ENCODE measurements at places on chromosomes 11 and 22.

- DNase-seq, result no peak
Observed at GRCh38 chr11:68255526-68255925, 16.2 kb downstream of the C11orf24 start.

- no peak for DNase-seq
Observed at GRCh38 chr11:47857485-47857884, 9.3 kb upstream of the NUP160 start.

DNA sequence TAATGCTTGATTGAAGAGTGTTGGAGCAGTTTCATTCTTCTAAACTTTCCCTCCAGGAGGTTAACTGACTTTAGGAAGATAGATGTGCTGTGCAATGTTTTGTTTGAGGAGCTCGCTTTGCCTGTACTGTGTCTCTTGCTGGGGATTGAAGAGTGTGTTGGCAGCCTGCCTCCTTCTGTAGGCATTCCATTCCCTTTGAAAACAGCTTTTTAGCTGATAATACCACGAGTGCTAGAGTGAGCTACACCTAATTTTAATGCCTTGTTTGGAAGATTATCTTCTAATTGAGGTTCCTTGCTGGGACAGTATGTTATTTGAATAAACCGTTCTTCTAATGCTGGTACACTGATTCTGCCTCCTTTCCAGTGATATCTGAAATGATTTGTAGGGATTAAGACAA, 7.2 kb downstream of the DDX10 start:
- no peak for DNase-seq

DNA sequence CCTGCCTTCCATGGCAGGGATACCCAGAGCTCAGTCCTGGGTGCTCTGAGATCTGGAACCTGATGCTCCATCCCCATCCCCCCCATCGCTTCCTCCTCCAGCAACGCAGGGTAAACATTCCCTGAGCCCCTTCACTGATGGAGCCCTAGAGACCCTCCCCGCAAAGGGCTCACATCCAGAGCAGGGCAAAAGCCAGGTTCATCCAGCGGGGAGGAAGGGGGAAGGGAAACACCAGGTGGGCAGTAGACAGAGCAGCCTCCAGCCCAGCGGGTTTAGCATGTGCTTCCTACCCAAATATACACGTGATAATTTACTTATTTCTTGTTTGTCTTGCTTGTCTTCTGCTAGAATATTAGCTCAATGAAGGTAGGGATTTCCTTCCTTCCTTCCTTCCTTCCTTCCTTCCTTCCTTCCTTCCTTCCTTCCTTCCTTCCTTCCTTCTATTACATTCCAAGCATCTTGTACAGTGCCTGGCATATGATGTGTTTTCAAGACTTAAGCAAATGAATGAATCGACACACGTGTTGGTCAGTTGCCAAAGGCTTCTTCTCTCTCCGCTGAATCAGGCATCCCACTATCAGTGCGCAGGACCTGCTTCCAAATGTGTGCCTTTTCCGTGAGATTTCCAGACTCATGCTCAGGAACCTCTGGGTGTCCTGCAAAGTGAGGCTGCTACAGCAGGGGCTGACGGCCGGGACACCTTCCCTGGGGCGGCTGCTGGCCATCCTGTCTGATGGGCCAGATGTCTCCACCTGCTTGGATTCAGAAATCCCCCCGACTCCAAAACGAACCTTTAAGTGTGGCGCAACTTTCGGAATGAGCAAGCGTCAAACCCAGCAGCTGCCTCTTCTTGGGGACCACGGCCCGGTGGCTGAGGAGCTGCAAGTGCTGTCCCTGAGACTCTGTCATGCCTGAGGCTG, 955.1 kb downstream of the BRD1 start:
- DNase-seq, result no peak

GRCh38 chr22:44753189-44754042, 1.0 kb downstream of the ARHGAP8 start:
- DNase-seq, result no peak

- DNase-seq, result peak; percentile 54
Observed at GRCh38 chr11:11270236-11270775, 82.7 kb downstream of the CSNK2A3 start.

DNA sequence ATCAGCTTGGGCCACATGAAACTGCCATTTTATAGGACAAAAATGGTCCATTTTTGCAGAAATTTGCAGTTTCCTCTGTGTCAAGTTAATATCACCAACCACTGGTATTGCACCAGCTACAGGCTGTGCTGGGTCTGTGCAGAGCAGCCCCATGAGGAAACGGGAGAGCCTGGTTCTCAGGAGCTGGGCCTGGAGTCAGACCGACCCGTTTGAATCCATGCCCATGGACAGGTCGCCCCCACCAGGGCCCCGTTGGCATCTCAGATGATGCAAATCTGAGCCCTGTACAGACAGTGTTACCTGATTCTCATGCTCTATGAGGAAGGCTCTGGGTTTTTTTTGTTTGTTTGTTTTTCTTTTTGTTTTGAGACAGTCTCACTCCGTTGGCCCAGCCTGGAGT, 9.8 kb upstream of the SEC14L6 start:
- DNase-seq, result no peak

DNA sequence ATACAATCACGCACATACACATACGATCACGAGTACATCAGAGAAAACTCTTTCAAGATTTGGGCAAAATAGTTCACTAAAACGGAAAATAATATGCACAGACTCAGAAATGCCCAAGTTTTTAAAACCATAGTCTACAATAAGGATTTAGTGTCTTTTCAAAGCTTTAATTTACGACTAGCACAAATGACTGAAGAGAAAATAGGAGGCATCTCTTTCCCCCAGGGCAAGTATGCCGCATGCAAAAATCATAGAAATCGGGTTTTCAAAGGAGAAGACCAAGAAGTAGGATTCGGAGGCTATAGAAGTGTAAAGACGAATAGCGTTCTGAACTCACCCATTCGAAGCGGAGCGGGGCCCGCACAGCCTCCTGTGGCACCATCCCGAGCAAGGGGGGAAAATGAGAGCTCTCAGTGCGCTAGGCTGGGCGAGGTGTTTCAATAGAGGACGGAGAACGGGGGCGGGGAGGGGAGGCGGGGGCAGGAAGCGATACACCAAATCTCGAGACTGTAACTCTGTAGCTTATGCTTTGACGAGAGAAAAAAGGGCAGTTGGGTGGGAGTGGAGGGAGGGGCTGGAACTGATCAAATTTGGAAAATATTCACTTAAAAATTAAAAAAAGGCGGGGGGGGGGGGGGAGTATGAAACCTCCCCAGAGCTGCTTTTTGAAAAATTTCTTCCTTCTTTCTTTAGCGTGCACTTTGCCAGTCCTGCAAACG, 15.8 kb downstream of the BLID start:
- DNase-seq, result no peak

GRCh38 chr11:109898592-109898991, 194.6 kb upstream of the ZC3H12C start:
- DNase-seq, result no peak

GRCh38 chr11:1289211-1289935, 20.1 kb downstream of the TOLLIP start:
- DNase-seq, result no peak

DNA sequence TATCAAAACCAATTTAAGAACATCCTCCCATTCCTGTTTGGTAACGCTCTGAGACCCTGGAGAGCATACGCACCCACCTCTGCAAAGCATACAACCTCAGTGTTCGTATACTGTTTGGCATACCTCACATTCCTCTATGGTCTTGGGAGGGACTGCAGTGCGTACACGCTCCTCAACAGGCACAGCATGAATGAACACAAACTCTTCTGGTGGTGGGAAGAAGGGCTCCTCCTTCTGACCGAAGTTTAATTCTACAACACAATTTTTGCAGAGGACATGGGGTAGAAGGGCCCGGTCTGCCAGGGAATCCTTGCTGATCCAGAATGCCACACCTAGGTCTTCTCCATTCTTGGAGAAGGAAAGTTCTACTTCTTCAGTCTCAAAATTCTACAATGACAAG, 5.3 kb downstream of the HNRNPUL2 start:
- no peak for DNase-seq

DNA sequence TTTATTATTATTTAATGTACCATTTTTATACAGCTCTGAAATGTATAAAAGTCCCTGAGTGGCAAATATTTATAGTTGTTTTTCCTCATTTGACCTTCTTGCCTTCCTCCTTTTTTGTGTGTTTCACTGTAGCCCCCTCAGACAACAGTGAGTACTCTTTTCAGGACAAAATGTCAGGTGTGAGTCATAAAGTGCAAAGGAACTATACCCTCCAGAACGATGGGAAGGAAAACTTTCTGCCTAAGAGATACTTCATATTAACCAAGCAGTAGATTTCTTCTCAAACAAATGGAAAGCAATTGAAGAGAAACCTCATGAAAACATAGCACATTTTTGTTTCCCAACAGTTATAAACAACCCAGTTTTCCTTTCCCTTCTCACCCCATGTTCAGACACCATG, 16.1 kb upstream of the MS4A7 start:
- no peak for DNase-seq

DNA sequence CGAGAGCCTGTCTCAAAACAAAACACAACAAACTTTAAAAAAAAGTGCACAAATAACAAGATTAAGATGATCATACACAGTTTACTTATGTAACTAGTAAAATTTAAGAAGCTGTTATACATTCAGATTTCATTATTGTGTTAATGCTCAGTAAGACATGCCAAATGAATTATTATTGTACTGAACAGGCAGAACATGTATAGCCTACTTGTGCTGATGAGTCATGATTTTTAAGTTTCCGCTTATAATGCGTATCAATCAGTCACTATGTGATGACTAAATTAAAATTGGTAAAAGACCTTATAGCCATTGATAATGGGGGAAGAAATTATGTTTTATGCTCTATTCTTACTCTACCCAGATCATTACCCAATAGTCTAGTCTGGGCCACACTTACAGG, 20.5 kb upstream of the EXPH5 start:
- no peak for DNase-seq

- no peak for DNase-seq
Observed at GRCh38 chr11:65952052-65952521, 6.8 kb downstream of the TSGA10IP start.

- DNase-seq, result no peak
Observed at GRCh38 chr11:60349990-60350389, 22.9 kb downstream of the MS4A6E start.

DNA sequence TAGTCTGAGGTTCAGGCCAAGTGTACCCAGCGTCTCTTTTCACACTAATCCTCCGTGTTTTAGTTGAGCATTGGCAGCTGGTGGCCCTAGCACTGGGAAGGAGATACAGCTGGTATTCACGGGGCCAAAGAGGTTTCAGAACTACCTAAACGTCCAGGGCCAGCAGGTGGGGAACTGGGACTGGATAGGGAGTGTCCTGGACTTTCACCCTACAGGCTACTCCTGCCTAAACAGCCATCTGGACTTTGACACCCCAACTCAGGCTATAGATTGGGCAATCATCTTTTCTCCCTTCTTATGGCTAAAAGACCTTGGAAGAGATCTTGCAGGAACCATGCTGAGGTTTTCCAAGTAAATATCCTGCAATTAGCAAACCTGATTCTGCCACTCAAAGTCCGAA, 2.8 kb downstream of the SPON1 start:
- no peak for DNase-seq
